ENCODE measurements at places on chromosomes 13 and 19.

- peak; percentile 49 for DNase-seq
These were observed 1.5 kb downstream of the TCF3 start for GRCh38 chr19:1650650-1651567.

DNA sequence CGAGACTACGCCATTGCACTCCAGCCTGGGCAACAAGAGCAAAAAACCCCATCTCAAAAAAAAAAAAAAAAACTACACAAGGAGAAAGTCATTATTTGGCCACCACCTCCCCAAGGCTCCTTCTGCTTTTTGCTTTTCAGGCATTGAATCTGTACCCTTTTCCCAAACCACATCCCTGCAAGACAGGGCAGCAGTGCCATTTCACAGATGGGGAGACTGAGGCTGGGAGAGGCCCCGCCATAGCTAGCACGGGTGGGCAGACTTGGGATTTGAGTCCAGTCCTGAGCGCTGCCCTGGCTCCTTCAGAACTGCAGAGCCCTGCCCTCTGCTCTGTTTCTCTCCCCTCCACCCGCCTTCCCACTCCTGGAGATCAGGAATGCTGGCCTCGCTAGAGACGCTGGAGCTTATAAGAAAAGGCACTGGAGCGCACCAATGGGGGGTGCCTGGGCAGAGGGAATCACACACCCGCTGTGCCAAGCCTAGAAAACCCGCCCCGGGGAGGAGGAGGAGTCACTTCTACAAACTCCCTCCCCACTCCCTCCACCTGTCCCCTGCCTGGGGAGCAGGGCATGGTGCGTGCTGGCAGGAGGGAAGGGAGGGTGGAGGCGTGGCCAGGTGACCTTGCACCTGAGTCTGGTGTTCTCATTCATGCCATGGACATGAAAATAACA lies 17.6 kb downstream of the TJP3 start:
- DNase-seq = no peak

- no peak for DNase-seq
These were observed 521 bp upstream of the NUP58 start for GRCh38 chr13:25300861-25301346.

GRCh38 chr13:98415326-98416070 lies 161.4 kb downstream of the STK24 start:
- no peak for DNase-seq

- no peak for DNase-seq
These were observed 7.5 kb downstream of the ARL11 start for GRCh38 chr13:49635599-49636433.

DNA sequence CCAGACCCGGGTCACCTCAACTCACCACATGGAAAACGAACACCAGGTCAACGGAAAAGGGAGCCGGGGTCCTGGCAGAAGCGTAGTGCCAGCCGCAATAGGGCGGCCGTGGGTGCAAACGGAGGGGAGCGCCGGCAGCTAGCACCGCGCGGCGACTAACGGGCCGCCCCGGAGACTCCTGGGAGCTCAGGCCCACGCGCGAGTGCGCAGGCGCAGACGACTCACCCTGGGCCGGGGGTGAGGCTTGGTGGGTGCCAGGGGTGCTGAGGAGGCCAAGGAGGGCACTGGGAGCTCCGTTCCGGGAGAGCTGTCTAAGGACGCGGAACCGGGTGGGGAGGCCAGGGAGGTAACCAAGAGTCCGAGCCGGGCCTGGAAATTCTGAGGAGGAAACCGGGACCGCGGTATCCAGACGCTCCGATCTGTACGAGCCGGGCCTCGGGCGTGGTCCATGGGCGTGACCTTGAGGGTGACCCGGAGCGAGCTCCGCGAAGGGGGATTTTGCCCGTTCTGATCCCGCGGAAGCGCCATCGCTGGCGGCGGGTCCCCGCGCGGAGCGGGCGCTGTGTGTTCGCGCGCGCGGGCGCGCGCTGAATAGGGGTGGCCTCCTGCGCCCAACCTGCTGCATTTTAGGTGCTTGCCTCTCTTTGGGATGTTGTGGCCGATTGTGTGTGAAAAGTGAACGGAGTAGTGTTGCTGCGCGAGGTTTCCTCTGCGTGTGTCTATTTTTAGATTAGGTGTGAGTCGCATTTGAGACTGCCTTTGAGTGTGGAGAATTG lies at the start of gene ZNF382:
TSS of gene ZNF382 (plus strand) at position 213 of the 776 bp plus-strand sequence. CDS start 4,602 bp downstream, outside the sequence.
- peak; percentile 77 for DNase-seq

DNA sequence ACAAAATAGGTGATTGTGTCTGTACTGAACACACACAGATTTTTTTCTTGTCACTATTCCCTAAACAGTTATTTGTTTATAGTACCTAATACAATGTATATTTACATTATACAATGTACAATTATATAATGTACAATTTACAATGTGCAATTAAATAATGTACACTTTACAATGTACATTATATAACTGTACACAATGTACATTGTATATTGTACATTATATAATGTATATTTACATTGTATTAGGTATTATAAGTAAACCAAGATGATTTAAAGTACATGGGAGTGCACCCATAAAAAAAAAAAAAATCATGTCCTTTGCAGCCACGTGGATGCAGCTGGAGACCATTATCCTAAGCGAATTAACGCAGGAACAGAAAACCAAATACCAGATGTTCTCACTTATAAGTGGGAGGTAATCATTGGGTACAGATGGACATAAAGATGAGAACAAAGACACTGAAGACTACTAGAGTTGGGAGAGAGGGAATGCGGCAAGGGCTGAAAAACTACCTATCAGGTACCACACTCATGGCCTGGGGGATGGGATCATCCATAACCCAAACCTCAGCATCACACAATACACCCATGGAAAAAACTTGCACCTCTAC lies 68.1 kb downstream of the ABCC4 start:
- no peak for DNase-seq

- DNase-seq = no peak
These were observed 18.1 kb downstream of the ARHGEF18 start for GRCh38 chr19:7366701-7367420.

DNA sequence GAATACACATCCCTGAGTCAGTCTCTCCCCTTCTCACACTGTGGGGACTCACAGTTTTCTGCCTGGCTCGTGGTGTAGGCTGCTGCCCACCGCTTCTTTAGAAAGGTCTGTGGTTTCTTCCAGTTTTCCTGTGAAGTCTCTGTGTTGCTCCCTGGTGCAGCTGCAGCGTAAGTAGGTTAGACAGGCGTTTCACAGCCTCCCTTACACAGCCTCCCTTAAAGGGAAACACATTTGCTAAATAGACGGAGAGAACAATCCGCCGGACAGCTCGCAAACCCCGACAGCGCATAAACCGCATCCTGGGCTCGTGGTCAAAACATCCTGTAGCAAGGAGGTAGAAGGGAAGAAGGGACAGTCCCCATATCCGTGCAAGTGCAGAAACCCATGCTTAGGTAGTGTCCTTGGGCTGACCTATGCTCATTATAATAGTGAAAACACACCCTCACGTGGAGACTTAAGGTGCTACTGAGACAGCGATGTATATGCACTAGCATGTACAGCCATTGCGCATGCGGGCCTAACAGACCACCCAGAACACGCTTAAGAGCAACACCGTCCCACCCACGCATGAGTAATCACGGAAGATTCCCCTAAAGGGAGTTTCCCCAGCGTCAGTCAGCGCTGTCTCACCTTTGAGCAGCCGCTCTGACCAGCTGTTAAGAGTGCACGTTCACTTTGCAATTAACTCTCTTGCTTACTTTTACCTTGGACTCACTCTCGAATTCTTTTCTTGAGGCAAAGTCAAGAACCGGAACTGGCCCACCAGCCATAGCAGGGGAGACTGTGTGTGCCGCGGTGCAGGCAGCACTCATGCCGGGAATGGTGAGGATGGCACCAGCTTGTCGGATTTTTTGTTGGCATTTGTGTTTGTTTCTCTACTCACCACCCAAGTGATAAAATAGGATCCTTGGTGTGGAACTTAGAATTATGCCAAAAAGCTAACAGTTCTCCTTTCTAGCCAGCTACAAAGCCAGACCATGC lies 16.6 kb downstream of the SIGLEC8 start:
- DNase-seq = peak; percentile 43
